ENCODE measurements at places on chromosomes 13 and 19.

DNA sequence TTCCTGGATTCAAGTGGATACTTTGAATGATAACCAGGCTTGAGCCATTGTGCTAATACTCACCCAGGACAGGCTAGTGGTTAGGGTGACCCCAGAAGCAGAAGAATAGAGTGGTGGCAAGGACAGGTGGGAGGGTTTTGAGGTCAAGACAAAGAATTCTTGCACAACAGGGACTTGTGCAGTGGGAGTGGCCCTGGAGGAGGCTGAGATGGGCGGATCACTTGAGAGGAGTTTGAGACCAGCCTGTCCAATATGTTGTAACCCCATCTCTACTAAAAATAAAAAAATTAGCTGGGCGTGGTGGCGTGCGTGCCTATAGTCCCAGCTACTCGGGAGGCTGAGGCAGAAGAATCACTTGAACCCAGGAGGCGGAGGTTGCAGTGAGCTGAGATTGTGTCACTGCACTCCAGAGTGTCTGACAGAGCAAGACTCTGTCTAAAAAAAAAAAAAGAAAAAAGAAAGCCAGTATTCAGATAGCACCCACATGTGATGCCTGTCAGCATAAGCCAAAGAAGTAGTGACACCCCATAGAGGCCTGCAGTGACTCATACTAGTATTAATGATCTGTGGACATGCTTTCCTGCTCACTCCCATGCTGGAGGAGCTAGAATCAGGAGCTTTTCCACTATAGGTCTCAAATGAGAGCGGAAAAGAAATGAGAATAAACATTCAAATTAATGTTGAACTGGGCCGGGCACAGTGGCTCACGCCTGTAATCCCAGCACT is 78.7 kb downstream of the RNF17 start:
- DNase-seq: no peak

- DNase-seq: no peak
Measured at GRCh38 chr13:100673376-100673712, 1.3 kb downstream of the TMTC4 start.

DNA sequence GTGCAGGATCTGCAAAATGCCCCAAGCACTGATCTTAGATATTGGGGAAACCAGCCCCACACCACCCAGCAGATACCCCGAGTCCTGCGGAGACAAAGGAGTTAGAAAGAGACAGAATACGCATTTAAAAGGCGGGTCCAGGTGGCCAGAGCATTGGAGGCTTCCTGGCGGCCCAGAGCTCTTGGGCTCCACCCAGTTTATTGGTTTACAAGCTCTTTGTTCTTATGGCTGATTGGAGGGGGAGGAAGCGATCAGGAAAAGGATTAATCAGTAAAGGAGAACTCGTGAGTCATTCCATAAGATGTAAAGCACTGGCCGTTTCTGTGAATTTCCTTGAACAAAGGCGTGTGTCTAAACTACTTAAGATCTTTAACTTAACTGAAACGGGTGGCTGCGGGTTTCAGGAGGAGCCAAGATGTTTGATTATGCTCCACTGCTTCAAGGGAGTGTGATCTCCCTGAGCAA is 926 bp downstream of the ZNF587 start:
- no peak for DNase-seq

DNA sequence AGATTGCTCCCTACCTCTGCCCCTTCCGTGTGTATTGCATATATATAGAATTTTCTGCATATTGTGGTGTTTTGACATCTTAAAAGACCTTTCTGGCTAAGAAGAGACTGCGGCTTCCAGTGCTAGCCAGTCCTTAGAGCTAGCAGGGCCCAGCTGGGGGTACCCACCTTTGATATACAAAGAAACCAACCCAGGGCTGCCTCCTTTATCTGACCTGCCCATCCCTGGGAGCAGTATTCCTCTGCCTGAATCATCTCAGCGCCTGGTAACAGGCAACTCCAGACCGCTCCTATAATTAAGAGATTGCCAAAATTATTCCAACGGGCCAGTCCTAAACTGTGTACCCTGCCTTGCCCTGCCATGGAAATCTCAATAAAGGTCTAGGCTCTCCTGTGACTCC is 186.3 kb upstream of the RNF113B start:
- DNase-seq: no peak

- no peak for DNase-seq
Measured at GRCh38 chr13:93867481-93867880, 612.0 kb downstream of the DCT start.

DNA sequence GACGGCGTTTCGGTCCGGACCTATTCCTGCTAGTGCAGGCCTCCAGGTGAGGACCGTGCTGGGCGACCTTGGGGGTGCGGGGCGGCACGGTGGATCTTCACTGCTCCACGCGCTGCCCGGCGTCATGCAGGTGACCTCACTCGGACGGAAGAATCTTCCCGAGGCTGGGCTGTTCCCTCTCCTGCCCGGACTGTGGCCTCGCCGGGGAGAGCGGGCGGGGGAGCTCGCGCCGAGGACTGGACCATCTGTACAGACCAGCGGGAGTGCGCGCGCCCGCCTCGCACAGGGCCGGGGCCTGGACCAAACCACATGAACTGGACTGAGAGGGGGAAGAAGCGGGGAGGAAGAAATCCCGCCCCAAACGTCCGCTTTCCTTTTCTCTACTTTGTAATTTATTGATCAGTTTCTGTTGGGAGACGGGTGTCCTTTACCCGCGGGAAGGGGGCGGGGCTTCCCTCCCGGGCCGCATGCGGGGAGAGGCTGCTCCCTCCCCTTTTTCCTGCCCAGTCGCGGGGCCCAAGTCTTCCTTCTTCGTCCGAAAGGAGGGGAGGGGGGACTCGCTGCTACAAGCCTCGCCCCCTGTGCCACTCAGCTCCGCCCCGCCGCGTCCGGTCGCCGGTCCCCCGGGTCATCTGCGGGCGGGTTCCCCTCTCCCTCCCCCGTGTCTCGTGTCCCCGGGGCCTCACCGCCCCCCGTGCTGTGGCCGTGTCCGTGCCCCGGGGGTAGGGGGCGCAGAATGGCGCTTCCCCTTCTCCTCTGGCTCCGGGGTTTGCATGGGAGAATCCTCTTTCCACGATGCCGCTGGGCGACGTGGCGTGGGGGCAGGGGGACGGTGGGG is 4.9 kb downstream of the HRC start:
- peak; percentile 61 for DNase-seq

DNA sequence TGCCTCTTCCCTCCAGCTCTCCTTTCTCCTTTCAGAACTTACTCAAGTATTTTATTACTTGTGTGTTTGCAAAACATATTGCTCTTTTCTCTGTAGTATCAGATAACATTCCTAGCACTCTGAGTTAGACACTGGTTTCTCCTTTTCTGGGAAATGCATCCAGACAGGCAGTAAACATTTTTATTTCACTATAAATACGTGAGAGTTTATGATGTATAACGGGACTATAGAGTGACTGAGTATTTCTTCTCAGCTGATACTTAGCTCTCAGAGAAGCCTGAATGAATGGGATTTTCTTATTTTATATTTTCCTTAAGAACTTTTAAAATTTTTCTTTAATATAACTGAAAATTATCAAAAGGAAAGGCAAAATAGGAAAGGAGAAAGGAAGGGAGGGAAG is 211.2 kb upstream of the EDNRB start:
- no peak for DNase-seq

- DNase-seq: no peak
Measured at GRCh38 chr19:18502246-18502637, 19.6 kb downstream of the ELL start.

DNA sequence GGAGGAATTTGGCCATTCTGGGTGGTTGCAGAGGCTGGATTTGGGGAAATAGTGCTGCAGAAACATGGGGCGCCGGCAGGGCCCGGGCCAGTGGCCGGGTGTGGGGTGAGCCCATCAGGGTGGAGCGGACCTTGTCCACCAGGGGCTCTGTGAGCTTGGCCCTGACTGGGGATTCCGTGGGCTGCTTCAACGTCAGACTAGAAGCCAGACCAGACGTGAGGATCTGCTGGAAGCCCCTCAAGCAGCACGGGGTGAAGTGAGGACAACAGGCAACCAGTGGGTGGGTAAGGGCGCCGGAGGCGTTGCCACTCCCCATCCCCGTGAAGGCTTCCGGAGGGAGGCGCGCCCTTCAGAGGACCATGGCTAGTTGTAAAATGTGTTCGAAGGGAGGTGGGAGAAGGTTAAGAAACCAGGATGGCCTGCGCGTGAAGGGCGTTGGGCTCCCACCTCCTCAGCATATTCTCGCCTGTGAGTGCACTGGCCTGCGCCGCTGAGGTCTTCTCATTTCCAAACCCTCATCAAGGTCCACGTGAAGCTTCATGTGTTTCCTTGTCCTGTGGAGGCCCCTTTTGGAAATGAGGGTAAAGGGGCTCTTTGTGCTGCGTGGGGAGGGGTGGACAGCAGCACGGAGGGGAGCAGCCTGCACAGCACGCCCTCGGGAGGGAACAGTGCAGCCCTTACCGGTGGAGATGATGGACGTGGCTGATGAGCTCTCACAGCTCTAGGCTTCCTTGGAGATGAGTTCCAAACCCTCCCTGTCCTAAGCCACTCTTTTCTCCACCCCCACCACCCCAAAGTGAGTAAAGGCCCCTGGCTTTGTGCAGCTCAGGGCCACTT is 8.3 kb downstream of the TEX29 start:
- DNase-seq: no peak

DNA sequence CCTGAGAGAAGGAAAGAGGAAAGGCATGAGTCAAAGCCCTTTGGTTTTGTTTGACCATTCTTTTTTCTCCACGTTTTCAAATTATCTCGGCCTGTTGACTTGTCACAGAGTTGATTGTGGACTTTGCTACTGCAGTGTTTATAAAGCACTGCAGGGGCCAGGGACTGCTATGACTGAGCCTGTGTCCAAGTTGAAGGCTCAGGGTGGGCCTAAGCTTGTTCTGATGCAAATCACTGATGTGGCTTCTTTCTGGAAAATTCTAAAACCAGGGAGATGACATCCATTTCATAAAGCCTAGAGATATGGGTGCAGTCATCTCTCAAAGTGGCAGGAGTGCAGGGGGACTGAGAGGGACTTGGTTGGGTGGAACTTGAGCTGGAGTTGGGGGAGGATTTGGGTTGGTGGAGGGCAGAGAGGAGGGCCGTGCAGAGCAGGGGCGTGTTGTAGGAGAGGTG is 1.2 kb upstream of the CXCL17 start:
- DNase-seq: no peak

DNA sequence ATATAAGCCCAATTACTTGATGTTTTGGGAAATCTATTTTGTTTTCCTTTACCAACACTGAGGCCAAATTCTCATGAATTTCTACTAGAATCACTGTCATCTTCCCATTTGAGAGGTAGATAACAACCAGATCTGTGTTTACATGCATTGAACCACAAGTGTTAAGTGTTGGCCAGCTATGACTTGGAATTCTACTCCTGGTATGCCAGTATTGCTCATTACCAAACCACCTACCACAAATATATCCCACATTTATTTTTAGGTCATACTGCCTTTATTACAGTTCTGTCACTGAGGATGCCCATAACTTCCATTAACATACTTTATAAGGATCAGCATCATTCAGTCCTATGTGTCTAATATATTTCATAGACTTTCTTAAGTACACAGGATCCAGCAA is 328.9 kb downstream of the DIAPH3 start:
- no peak for DNase-seq

GRCh38 chr19:49393881-49394280 is 5.8 kb downstream of the KASH5 start:
- no peak for DNase-seq

DNA sequence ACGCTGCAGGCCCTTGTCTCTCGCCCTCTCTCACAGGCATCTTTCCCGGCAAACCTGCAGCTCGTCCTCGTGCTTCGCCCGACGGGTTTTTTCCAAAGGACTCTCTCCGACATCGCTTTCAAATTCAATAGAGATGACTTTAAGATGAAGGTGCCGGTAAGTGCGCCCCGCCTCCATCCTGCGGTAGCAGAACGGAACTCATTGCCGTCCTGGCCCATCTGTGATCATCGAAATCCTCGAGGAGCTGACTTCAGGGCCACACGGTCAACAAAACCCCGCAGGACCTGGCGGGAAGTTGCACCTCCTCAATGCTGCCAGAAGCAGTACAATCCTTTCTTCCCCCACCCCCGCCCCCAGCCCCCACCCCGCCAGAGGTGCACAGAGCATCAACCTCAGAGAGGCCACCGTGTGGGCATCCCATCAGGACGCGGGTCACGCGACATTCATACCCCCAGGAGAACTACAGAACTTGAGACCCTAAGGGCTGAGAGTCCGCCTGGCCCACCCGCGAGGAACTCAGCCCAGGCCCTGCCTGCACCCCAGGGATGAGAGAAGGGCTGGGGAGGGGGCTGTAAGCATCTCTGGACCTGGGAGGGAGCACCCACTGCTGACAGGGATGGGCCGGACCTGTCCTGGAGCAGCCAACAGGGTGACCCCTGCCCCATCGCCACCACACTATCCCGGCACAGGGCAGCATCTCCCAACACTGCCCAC is 44.9 kb upstream of the F7 start:
- no peak for DNase-seq

GRCh38 chr19:39686739-39687138 is 17.5 kb upstream of the LGALS14 start:
- no peak for DNase-seq

DNA sequence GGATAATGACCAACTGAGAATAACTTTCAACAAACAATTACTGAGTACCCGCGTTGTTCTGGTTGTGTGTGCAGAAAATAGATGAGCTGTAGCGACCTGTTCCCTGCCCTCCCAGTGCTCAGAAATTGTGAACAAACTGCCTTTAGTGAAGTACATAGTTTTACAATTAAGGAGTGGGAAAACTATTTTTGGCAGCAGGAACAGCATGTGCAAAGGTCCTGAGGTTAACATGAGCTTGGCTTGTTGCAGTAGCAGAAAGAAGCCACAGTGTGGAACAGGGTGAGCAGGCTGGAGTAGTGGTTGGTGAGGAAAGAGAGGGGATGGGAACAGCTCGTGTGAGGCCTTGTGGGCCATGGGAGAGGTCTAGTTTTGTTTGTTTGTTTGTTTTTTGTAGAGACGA is 16.0 kb downstream of the RYR1 start:
- no peak for DNase-seq

- no peak for DNase-seq
Measured at GRCh38 chr19:15109768-15110417, 2.7 kb downstream of the SYDE1 start.

Measured in HL-60 (cell line).